ENCODE measurements at places on chromosomes 4 and X. TPM values are rescaled to one million over a fixed set of nuclear protein-coding genes. Genes with fewer than 3 reads are reported as not detected.

- H3K36me3 ChIP-seq, result no peaks in the 10 kb centered on the region
- H3K4me1 ChIP-seq, result no peaks in the 10 kb centered on the region
- H3K27ac ChIP-seq, result no peak overlapping the region
- no peak overlapping the region for H3K4me3 ChIP-seq
Measured at GRCh38 chr4:150849016-150849415, 166.1 kb downstream of the LRBA start.

DNA sequence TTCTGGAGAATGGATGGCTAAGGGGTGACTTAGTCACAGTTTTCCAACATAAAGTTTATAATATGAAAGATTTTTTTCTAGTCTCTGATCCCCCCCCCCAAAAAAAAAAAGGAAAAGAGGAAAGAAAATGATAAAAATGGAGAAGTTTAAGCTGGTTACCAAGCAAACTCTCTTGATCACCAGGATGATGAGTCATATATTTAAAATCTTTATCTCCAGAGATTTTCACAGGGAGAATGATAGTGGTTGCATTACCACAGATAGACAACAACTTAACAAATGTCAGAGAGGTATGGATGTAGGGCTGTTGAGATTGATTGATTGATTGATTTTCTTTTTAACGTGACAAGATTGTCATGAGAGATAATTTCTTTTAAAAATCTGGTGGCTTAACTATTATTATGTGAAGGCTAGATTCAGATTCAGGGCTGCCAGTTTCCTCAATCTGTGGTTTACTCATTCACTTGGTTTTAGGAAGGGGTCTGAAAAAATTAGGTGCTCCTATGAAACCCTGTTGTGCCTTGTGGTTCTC is 13.3 kb upstream of the TEX13C start:
- no peaks in the 10 kb centered on the region for H3K36me3 ChIP-seq
- DNase-seq, result no peak
- H3K4me3 ChIP-seq, result no peak overlapping the region
- no peaks in the 10 kb centered on the region for H3K4me1 ChIP-seq

- peaks cover 12% of the 10 kb centered on the region for H3K36me3 ChIP-seq
- no peaks in the 10 kb centered on the region for H3K27me3 ChIP-seq
- no peaks in the 10 kb centered on the region for H3K4me1 ChIP-seq
- peak overlapping the region; percentile 99 for H3K4me3 ChIP-seq
Measured at GRCh38 chrX:20140420-20140819, 1.2 kb downstream of the EIF1AX start.

DNA sequence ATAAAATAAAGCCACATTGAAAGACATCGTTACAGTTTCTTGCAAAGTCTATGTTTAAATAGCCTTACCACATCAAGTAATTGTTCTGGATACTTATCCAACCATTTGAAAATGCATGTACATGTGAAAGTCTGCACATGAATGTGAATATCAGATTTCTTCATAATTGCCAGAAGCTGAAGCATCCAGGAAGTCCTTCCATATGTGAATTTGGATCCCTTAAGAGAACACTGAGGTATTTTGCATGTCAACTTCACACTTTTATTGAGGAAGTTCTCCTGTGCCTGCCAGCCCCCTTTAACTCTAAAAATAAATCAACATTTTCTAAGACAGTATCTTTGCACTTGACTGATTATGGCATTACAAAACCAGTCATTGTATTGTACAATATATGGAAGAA is 1103.5 kb upstream of the ADGRL3 start:
- H3K36me3 ChIP-seq, result no peaks in the 10 kb centered on the region
- no peak for DNase-seq
- no peak overlapping the region for H3K4me3 ChIP-seq
- no peaks in the 10 kb centered on the region for H3K4me1 ChIP-seq
- H3K27ac ChIP-seq, result no peak overlapping the region

DNA sequence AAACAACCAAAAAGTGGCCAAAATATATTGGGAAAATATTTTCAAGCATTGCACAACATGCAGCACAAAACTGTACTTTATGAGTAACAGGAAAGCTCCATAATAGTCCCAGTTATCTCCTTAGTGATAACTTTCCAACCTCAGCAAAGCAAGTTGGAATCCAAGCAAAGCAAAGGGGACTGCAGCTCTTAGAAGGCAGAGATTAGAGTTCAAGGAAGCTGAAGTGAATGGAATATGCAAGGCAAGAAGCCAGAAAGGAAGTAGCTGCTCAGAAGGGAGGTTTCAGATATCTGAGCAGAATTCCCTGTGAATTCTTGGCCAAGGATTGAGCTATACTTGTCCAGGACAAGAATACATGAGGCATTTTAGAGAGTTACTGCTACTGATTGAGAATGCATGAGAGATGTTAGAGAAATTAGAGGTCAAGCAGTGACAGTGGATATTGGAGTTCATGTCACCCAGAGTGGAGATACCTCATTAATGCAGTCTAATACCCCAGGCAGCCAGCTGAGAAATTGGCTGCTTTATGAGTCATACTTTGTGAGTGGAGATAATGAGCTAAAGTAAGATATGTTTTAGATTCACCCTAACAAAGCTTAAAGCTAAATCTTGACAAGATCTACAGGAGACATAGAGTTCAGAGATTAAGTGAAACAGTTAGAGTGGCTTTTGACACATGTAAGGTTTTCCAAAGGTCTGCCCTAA is 102.8 kb downstream of the INPP4B start:
- H3K27ac ChIP-seq, result no peak overlapping the region
- no peaks in the 10 kb centered on the region for H3K27me3 ChIP-seq
- no peaks in the 10 kb centered on the region for H3K4me1 ChIP-seq
- no peak overlapping the region for H3K4me3 ChIP-seq
- DNase-seq, result no peak

DNA sequence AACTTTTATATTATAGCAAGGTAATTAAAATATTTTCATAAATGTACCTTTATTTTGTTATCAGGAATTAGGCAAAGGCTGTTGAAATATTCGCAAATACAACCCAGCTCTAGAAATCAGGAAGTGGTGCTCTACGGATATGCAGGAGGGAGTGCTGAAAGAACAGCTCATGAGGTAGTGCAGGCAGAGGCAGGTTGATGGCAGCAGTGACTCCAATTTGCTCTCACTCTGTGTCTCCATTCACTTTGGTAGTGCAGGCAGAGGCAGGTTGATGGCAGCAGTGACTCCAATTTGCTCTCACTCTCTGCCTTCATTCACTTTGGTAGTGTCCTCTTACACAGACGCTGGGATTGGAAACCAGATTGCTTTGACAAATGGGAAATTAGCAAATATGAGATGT is 277.9 kb downstream of the TRIML1 start:
- no peaks in the 10 kb centered on the region for H3K27me3 ChIP-seq
- no peak overlapping the region for H3K4me3 ChIP-seq
- no peaks in the 10 kb centered on the region for H3K4me1 ChIP-seq

GRCh38 chrX:123648028-123648810 is 84.6 kb downstream of the THOC2 start:
- no peaks in the 10 kb centered on the region for H3K36me3 ChIP-seq
- no peak overlapping the region for H3K4me3 ChIP-seq
- no peaks in the 10 kb centered on the region for H3K27me3 ChIP-seq

DNA sequence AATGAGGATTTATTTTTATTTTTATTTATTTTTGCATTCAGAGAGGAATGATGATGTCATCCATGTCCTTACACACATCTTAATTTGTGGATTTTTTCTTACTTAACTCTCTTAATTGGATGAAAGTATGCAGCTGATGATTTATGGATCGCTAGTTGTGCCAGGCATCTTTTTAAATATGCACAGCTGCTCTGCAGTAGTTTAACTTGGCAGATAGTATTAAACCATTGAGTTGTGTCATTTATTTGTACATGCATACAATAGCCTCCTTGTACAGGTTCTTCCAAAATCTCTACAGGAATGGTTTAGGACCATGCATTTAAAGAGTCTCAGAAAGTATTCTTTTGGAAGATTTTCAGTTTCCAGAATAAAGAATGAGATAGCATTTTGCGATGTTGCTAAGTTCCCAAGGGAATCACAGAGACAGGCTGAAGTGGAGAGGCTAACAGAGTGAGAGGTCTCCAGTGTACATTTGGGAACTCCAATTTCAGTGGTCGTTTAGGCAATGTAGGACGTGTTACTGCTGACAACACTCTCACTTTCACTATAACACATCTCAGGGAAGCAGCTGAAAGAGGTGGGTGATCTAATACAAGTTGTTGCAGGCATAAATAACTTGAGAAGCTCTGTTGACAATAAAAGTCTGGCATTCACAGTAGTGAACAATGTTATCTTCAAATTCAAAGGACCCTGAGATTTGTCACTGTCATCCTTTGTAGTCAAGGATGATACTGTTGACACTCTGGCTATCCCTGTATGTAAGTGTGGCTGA is 49.9 kb upstream of the SCRG1 start:
- DNase-seq, result no peak
- no peak overlapping the region for H3K27ac ChIP-seq
- H3K4me3 ChIP-seq, result no peak overlapping the region
- no peaks in the 10 kb centered on the region for H3K27me3 ChIP-seq
- H3K4me1 ChIP-seq, result no peaks in the 10 kb centered on the region
- no peaks in the 10 kb centered on the region for H3K36me3 ChIP-seq

DNA sequence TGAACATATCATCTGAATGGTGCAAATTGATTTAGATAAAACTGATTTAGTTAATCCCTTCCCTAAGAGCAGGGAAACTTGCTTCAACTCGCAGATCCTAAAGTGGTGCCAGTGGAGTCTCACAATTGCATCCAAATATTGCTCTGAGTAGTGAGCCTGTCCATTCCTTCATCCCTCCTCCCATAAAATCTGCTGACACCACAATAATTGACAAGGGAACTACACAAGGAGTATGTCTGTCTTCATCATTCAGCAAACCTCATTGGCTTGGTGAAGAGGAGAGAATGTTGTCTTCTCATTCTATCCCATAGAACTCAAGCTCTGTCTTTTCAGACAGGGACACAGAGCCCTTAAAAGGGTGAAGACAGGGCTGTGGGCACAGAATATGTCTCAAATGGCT is 4.2 kb downstream of the MID2 start:
- H3K27ac ChIP-seq, result no peak overlapping the region
- peaks cover 12% of the 10 kb centered on the region for H3K27me3 ChIP-seq
- H3K4me3 ChIP-seq, result no peak overlapping the region
- no peaks in the 10 kb centered on the region for H3K4me1 ChIP-seq
- no peak for DNase-seq
- no peaks in the 10 kb centered on the region for H3K36me3 ChIP-seq

DNA sequence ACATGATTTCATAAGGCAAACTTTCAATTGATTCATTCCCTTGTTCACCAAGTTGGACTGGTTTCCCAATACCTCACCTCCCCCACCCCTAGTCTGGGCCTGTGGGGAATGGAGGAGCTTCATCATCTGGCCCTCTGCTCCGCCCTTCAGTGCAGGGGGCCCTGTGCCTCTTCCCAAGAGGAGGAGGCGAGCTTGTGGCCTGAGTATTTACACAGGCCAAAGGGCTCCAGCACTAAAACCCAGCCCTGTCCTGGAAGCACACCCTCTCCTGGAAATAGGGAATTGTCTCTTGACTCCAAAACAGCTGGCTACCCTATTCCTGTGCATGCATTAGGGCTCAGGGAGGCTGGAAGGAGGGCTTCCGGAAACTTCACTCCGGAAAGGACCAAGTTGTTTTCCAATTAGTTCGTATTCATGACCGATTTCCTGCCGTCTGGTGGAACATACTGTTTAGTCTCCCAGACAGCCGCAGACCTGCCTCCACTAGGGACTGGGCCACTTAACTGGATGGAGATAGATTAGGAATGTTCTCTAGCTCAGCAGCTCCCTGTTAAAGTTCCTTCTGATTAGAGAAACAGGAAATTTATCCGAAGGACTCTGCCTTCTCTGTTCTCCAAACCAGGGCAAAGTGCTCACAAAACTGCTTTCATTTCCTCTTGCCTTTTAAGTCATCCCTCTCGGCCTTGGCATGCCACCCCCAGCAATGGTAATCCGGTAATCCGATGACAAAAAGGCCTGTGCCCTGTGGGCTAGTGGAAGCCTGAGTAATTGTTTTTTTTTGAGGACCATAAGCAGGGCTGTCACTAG is 5.8 kb downstream of the SRPX2 start:
- H3K27ac ChIP-seq, result no peak overlapping the region
- H3K4me3 ChIP-seq, result no peak overlapping the region
- no peaks in the 10 kb centered on the region for H3K27me3 ChIP-seq
- no peaks in the 10 kb centered on the region for H3K36me3 ChIP-seq

- no peaks in the 10 kb centered on the region for H3K27me3 ChIP-seq
- no peak for DNase-seq
- H3K4me3 ChIP-seq, result no peak overlapping the region
- H3K4me1 ChIP-seq, result no peaks in the 10 kb centered on the region
- H3K27ac ChIP-seq, result no peak overlapping the region
- H3K36me3 ChIP-seq, result no peaks in the 10 kb centered on the region
Measured at GRCh38 chrX:88908056-88908455, 161.0 kb downstream of the CPXCR1 start.

DNA sequence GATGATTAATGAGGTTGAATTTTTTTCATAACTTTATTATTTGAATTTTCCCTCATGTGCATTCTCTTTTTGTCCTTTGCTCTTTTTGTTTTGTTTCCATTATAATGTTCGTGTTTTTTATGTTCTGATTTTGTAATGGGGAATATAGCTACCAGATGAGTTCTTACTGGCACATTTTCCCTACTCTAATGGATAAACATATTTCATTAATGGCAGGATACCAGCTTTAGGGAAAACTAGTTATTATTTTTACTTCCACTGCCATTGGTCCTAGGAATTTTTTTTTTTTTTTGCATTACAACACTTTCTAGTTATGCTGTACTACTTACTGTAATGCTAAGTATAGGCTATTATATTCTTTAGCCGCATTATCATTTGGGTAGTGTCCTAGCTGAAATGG is 286.3 kb downstream of the SPRY1 start:
- no peaks in the 10 kb centered on the region for H3K36me3 ChIP-seq
- H3K27ac ChIP-seq, result no peak overlapping the region
- DNase-seq, result no peak
- H3K4me1 ChIP-seq, result no peaks in the 10 kb centered on the region
- no peaks in the 10 kb centered on the region for H3K27me3 ChIP-seq

DNA sequence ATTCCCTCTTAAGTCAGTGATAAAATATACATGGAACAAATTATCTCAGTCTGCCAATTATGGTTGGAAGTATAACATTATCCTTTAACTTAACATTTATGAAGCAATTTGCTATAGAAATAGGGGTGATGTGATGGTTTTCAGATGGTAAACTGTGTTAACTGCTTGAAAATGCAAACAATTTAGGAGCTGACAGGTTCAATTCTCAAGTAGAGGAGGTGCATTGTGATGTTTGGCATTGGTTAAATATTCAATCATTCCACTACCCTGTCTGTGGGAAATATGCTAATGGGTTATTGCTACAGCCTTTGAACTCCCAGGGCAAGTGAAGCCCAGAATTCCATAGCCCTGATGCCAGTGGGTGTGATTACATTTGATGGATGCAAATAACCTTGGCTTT is 243.4 kb upstream of the GK2 start:
- no peaks in the 10 kb centered on the region for H3K4me1 ChIP-seq
- no peak overlapping the region for H3K27ac ChIP-seq
- DNase-seq, result no peak
- peak overlapping the region; percentile 3 for H3K4me3 ChIP-seq

Gene NUP62CL
- 2.6 TPM for total RNA-seq

Gene AKAP4
- not detected for total RNA-seq

Gene RHOXF2B
- not detected for total RNA-seq

Gene CASP3
- 81.1 TPM for total RNA-seq

Gene TRPC3
- total RNA-seq, result 0.57 TPM

Gene WDR45
- 26.0 TPM for total RNA-seq

Gene EREG
- total RNA-seq, result not detected
